ENCODE measurements at places on chromosomes 11 and 22. TPM values are rescaled to one million over a fixed set of nuclear protein-coding genes. Genes with fewer than 3 reads are reported as not detected.

DNA sequence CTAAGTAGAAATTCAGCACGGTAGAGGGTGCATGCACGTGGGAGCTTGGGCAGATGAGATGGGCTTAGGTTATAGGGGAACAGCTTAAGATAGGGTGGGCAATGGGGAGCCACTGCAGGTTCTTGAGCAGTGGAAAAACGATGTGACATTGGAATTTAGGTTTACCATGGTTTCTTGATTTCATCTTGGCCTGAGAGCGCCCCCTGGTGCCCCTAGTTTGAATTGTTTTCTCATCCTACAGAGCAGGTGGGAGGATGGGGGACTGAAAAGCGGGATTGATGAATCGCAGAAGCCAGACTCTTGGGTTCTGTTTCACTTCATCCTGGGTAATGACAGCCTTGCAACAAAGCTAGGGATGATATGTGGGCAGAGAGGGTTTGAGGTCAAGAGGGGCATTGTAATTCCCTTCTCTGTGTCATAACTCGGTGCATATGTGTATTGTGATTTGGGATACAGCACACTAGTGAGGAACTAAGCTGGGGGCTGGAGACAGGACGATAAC is 6.7 kb upstream of the MCAM start:
- DNase-seq, result peak; percentile 61

DNA sequence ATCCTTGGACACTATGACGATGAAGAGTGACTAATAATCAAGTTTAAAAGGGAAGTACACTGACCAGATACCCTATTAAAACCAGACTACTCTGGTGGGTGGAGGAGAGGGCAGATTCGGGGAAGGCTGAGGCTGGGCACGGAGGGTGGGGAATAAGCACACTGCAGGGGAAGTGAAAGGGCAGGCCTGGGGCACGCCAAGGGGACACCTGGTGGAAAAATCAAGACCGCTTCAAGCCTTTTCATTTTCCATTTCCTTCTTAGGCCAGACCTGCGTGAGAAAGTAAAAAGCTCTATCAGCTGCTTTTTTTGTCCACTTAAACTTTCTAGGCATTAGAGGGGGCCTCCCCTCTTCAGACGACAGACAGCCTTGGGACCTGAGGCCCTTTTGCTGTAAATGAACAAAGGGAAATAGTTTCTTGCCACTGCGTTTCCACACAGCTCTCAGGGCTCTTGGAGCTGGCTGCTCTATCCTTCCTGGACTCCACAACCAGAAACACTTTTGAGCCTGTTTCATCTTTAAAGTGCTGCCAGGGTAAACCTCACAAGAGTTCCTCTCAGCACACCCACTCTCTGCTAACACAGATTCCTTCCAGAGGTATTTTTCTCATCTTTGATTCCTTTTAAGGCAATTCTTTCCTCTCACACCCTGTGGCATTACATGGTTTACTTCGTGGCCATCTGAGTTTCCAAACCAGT is 25.0 kb upstream of the SERPIND1 start:
- no peak for DNase-seq

- DNase-seq, result peak; percentile 50
Measured at GRCh38 chr22:46043816-46044620, 67.1 kb upstream of the WNT7B start.

GRCh38 chr11:22521226-22521625 is 104.4 kb downstream of the FANCF start:
- no peak for DNase-seq

DNA sequence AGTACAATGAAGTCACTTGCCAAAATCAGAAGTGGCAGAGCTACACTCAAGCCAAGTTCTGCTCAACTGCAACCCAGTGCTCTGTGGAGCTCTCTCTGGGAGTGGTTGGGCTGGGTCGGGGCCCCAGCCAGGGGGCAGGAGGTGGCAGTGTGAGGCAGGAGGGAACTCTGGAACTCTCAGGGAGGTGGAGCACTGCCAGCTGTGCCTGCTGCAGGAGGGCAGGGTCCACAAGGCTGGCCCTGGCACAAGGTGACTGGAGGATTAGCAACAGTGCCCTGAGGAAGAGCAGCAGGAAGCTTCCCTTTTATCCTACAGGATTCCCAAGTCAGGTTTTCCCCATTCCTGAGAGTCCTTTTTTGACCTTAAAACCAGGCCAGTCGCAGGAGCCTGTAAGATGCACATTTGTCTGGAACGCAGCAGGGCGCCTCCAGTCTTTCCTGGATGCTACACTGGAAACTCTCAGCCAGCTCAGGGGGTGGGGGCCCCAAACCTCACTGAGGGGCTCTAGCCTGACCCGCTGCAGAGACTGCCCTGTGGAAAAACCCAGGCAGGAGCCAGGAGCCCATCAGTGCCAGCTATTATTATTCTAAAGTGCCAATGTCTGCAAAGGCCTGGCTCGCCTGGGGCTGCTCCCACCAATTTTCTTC is 31.8 kb downstream of the DKK3 start:
- no peak for DNase-seq

Gene OR51E2
- total RNA-seq, result not detected

Measured in LHCN-M2 (cell line).